ENCODE measurements at places on chromosomes 5 and 9. TPM values are rescaled to one million over a fixed set of nuclear protein-coding genes. Genes with fewer than 3 reads are reported as not detected.
A peak's percentile ranks its signal among the peaks of the same experiment; 100 is the strongest.

DNA sequence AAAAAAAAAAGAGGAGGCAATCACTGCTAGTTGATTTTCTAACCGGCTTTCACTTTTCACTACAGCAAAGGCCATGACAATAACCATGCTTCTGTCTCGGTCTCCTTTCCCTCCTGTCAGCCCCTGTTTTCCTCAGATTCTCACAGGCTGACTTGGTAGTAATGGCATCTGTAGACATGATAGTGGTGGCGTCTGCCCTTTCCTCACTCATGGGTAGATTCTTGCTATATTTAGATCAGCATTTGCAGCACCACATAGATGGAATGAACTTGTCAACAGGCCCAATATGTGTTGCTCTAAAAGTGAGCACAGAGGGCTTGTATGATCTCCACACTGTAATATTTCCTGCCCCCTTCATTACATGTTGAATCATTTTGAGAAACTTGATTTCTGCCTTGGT lies 120.3 kb upstream of the FTMT start:
- no peak for DNase-seq

NTRK2 gene
- 0.06 TPM for total RNA-seq

DNA sequence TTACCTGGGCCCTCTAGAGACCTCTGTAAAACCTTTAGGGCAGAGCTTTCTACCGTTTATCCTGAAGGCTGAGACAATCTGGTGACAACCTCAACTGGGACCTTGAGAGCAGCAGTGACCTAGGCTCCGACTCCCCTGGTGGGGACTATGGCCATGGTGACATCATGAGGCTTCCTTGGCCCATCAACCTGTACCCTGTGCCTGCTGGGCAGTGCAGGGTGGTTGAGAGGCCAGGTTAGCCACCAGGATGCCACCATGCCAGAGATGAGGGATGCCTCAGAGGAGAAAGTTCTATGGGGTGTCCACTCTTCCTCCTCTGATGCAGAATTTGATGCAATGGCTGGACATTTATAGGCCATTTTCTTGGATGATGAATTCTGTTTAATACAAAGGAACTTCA lies 194.8 kb downstream of the PDZD2 start:
- DNase-seq, result no peak

DNA sequence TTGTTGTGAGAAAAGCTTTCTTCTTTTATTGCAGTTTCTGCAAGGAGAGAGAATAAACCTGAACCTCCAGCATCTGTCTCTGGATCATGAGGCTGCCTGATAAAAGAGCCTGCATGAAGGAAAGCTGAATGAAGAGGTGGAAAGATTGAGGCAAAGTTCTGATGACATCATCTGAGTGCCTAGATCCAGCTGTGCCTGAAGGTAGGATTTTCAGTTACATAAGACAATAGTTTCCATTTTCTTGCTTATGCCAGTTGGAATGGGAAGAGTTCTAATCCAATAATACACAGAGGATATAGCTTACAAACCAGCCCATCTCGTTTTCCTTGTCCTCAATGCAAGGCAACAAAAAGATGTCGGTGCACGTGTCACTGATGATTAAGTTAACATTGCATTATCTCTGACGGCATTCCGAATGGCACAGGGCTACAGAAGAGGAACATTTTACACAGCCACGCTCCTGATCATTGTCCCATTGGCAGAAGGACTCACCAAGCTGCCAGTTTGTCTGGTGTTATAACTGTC lies 105.5 kb upstream of the ERCC6L2 start:
- DNase-seq, result no peak

DNA sequence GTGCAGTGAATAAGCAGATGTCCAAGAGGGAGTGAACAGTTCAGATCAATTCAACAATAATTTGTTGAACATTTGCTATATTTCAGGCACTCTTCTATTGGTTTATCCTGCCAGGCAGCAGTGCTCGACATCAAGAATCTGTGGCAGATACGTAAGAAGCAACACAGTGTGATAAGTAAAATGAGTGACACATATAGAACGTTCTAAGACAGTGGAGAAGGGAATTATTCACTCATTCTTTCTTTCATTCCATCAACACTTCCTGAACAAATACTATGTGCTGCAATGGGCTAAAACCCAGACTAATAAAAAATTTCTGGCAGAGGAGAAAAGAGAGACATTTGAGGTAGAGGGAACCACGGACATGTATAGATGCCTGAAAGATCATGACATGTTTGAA lies 89.9 kb upstream of the GLIS3 start:
- DNase-seq, result no peak

- no peak for DNase-seq
Measured at GRCh38 chr5:151952238-151952637, 27.6 kb upstream of the GLRA1 start.

GRCh38 chr9:34047864-34048726 lies 592 bp downstream of the UBAP2 start:
- DNase-seq, result peak; percentile 13

- DNase-seq, result no peak
Measured at GRCh38 chr5:155103146-155103545, 89.6 kb downstream of the KIF4B start.

FBXL7 gene
- 3.9 TPM for total RNA-seq

DNA sequence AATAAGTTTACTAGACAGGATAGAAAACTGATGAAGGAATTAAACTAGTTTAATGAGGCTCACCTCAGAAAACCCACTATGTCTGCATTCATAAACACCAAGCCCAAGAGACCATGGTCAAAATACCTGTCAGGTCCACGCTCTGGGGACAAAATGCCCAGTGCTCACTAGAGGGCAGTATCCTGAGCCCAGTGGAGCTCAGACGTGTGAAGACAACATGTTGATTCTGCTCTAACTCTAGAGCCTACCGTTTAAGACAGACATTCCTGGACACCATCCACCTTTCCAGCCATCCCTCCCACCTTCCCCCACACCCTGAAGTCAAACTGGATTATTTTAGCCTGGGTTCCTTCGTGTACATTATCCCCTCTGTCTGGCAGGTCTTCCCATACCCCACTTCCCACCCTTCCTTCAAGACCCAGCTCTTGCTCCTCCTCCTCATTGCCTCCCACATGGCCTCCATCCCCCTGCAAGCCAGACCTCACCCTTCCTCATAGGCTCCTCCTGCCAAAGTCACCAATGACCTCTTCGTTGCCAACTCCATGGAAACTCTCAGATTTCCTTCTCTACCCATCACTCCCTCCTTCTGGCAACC lies 142.3 kb upstream of the FSTL4 start:
- DNase-seq, result peak; percentile 48

DNA sequence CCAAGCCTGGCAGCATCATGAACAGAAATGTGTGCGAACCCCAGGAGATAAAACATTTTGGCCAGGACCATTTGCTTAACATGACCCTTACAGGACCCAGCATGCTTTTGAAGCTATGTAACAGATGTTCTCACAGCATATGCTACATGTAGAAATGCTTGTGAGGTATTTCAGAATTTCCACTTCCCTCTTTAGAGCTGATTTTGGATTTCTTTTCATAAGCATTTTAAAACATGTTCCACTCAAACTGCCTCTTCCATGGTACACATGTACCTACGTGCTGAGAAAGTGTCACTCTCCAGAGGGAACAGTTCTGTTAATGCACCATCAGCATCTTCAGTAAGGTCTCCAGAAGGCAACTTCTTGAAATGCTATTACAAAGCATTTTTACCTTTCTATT lies 15.7 kb upstream of the TSSK1B start:
- DNase-seq, result no peak

- DNase-seq, result no peak
Measured at GRCh38 chr9:129811967-129812363, 9.0 kb downstream of the TOR1B start.

GRCh38 chr9:77547106-77547730 lies 100.9 kb downstream of the GNA14 start:
- DNase-seq, result no peak

NR2F1-AS1 gene
- 17.7 TPM for total RNA-seq

SPINK13 gene
- 2.8 TPM for total RNA-seq

CCDC192 gene
- not detected for total RNA-seq

- no peak for DNase-seq
Measured at GRCh38 chr5:110371725-110372041, 354.8 kb downstream of the TMEM232 start.

- DNase-seq, result no peak
Measured at GRCh38 chr5:53276825-53277224, 167.3 kb upstream of the MOCS2 start.

DNA sequence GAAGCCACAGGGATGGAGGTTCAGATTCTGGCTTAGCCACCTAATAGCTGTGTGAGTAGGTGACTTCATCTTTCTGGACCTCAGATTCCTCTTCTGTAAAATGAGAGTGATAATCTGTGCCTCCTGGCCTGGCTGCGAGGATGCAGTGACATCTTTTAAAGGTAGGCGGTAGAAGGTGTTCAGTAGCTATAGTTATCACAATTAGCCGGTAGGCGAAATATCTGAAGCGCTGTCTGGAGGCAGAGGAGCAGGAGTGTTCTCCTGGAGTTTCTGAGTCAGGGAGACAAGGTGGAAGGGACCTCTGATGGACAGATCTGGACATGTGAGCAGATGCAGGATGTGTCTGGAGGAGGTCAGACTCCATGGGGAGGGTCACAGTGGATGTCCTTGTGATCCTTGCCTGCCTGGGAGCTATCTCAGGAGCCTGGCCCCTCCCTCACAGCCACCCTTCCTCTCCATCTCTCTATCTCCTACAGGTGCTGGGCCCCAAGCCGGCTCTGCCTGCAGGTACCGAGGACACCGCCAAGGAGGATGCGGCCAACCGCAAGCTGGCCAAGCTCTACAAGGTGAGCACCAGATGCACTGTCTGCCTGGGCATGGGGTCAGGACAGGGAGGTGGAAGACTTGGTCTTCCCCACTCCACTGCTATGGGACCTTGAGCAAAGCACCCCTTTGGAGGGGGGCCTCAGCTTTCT lies 45.6 kb downstream of the GSN start:
- no peak for DNase-seq

LCN2 gene
- not detected for total RNA-seq

PCDHB14 gene
- total RNA-seq, result 2.7 TPM

PCDHB8 gene
- 0.14 TPM for total RNA-seq

DNA sequence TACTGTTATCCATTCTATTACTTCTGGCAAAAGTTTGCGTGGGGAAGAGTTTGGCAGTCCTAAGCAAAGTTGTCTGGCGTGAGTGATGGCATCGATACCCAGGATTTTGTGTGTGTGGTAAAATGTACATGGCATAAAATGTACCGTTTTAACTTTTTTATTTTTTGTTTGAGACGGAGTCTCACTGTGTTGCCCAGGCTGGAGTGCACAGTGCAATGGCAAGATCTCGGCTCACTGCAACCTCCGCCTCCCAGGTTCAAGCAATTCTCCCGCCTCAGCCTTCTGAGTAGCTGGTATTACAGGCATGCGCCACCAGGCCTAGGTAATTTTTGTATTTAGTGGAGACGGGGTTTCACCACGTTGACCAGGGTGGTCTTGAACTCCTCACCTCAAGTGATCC lies 55.4 kb upstream of the TJP2 start:
- DNase-seq, result no peak

- DNase-seq, result no peak
Measured at GRCh38 chr5:146395193-146395592, 51.9 kb upstream of the TCERG1 start.

DNA sequence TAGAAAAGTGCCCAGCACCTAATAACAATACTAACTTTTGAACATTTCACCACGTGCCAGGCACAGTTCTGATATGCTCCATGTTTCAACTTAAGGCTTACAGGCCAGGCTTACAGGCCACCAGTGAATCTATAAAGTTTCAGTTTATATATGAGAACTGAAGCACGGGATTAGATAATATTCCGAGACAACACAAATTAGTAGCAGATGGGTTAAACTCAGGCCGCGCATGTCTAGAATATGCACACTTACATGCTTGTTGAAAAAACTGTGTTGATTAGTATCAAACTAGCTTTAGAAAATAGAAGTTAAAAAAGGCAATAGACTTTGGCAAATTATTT lies 587.9 kb downstream of the MTRR start:
- DNase-seq, result no peak

- no peak for DNase-seq
Measured at GRCh38 chr5:135056316-135057030, 22.4 kb upstream of the PITX1 start.

SLC1A3 gene
- 5.0 TPM for total RNA-seq

- no peak for DNase-seq
Measured at GRCh38 chr5:66207800-66208561, 63.9 kb downstream of the SREK1 start.

GRCh38 chr9:77933019-77933418 lies 98.6 kb downstream of the GNAQ start:
- no peak for DNase-seq

DNA sequence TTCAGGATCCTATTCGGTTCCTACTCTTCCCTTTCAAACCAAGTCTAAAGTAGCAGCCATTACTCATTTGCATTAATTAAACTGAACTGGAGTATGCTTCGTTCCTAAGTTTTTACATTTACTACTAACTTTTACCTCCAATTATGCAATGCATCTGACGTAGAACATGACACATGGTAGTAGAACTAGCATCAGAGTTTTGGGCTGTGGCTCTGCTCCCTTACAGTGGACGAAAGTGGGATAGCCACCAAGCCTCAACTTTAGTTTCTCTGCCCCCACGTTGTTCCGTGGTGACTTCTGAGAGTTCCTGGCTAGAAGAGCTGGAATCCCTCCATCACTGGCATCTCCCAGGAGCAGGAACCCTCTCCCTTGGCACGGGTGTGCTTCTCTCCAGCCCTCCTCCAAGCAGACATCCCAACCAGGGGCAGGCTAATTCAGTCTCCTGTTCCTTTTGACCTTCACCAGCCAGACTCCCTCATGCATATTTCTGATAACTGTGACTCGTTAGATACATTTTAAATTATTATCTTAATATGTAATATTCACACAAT lies 2.9 kb downstream of the IFNE start:
- DNase-seq, result no peak

CEMIP2 gene
- total RNA-seq, result 22.1 TPM

GRCh38 chr9:11894136-11894535 lies 799.0 kb upstream of the TYRP1 start:
- no peak for DNase-seq

DNA sequence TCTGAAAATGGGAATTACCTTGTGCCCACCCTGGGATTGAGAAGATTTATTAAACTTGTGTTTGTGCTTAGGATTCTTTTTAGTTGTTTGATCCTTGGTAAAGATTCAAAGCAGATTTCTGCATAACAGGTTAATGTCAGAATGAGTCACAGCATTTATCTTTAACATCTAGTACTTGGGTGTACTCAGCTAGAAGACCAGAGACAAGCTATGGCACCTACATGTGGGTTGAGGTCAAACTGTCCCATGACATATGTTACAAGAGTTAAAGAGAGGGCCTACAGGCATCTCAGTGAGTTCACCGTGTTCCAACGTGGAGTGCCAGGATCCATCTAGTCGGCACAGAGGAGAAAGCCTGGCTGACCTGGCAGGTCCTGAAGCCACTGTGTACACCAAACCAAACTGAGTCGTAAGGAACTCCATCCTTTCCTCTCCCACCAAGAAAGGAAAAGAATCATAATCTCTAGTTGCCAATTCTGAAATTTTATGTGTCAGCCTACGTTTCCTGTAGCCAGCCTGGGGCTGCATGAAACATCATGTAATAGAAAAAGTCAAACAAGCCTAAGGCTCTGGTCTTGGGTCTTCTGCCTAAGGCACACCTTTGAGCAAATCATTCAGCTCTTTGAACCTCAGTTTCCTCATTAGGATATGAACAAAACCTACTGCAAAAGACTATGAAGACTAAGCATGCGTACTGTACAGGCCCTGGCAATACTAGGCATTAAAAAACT lies 73.7 kb downstream of the RCL1 start:
- no peak for DNase-seq

Data from NCI-H460 (cell line).